ENCODE measurements at places on chromosomes 2 and 18.

GRCh38 chr2:196176142-196176738, 4.9 kb upstream of the STK17B start:
- DNase-seq = no peak

DNA sequence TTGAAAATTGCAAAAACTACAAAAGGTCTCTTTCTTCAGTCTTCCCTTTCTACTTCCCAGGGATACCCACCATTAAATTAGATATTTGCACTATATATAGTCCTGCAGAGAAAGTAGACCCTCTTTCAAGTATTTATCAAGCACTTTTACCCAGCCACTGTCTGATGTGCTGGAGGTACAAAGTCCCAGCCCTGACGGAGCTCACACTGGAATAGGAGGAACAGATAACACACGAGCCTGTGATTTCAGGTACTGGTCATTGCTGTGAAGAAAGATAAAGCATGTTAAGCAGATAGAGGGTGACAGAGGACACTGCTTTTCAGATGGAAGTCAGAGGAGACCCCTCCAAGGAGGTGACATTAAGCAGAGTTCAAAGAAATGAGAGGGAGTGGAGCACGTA, 19.6 kb downstream of the SEC11C start:
- no peak for DNase-seq

- DNase-seq = no peak
Measured at GRCh38 chr18:45085916-45086624, 405.4 kb downstream of the SETBP1 start.

- DNase-seq = no peak
Measured at GRCh38 chr2:134261398-134262131, 7.7 kb downstream of the MGAT5 start.

DNA sequence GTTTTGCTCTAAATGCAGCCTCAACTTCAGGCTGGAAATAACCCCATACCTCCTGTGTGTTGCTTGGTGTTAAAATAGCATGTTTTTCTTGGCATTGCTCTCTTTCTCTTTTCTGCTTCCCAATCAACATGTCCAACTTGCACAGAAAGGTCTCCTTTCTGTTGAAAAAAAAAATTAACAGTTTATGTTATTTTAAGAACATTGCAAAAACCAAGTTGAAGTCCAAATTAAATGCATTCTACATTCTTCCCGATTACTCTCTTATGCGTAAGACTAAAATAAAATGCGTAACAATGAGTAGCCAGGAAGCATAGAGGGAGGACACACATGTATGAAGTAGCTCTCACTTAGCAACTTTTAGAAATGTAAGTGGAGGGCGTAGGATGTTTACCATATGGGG, 1406.1 kb upstream of the NXPH2 start:
- no peak for DNase-seq

GRCh38 chr18:76905821-76906220, 83.5 kb downstream of the ZNF236 start:
- no peak for DNase-seq

DNA sequence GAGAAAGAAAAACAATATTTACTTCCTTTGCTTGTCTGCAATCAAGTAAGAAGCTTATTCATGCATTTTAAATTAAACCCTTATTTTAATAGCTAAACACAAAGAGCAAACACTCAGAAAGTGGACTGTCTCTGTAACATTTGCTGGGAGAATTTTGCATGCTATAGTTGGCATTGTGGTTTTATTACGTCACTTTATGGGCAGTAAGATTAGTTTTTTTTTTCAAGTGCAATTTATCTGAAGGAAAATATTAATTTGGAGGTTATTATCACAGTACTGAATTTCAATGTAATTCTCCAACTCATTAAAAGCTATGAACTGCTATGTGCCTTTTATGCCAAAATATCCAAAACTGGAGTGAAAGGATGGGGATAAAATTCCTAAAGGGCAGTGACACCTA, 103.3 kb downstream of the TMEFF2 start:
- DNase-seq = no peak

GRCh38 chr2:241848761-241849615, 9.7 kb downstream of the PDCD1 start:
- no peak for DNase-seq

GRCh38 chr2:27922842-27923241, 32.3 kb downstream of the BABAM2 start:
- DNase-seq = no peak

- no peak for DNase-seq
Measured at GRCh38 chr2:162256591-162256991, 13.3 kb upstream of the FAP start.

GRCh38 chr2:136206613-136207012, 88.7 kb upstream of the CXCR4 start:
- DNase-seq = no peak

DNA sequence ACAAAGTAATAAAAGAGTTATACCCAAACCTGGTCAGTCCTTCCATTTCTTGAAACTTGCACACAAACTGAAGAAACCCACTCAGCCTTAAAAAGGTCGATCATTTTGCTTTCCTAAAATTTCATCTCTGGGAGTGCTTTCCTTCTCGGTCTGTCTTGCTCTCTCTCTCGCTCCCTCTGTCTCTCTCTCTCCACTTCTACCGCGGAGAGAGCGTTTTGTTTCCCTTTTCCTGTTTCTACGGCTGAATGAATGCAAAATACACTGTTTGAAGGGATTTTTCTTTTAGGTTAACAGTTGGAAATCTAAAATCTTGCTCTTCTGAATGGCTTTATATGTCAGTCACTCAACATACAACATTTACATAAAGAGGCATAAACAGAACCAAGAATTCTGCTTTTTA, 424.2 kb downstream of the TGIF1 start:
- no peak for DNase-seq

DNA sequence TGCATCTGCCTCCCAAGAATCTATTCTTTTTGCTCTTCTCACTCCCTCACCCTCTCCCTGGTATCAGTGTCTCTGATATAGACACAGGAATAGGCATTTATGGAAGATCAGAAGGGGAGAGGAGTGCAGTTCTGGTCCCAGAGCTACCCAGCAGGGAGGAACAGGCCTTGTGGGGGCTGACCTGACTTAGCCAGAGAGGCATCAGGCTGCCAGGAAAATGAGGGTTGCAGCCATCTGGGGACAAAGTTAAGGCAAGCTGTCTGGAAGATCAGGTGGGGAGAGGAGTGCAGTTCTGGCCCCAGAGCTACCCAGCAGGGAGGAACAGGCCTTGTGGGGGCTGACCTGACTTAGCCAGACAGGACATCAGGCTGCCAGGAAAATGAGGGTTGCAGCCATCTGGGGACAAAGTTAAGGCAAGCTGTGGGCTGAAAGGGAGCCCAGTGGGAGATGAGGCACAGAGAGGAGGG, 69.9 kb upstream of the HK2 start:
- DNase-seq = no peak

DNA sequence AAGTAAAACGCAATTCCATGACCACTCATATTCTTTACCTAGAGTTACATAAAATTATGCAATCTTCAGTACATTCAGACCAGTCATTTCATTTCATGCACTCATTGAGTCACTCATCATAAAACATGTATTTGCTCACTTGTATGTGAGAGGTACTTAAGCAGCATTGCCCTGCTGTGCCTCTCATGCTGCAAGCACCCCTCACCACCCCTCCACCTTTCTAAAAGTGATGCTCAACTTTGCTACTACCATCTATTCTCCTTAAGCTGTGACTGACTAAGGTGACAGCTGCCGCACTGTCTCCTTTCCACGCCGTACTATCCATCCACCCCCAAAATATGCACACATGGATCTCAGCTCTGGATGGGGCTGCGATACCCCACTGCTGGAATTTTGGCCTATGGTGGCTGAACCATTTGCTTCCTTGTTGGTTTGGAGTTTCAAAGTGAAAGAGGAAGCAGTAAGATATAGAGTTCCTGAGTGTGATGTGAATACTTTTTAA, 7.2 kb downstream of the ARHGAP25 start:
- DNase-seq = no peak

DNA sequence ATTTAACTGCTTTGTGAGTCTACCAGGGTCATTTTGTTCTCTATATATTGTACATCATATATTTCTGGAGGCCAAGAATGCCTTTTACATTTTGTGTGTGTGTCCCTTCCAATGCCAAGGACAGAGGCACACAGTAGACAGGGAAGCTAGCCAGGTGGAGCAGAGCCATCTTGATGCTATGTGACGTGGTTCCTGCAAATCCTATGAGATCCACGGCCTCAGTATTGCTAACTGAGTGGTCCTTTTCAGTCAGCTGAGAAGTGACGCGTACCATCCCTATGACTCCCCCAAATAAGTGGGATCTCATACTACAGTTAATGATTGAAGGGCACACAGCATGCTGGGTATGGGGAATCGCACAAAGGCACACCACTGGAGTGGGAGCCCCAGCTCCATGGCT, 27.3 kb downstream of the CCDC141 start:
- DNase-seq = peak; percentile 49
